Activated CD8-positive, alpha-beta memory T cell treated with anti-CD3 and anti-CD28 coated beads, Interleukin-2, amount 50 U/mL, for 48 hours (primary cell): ENCODE measurements at places on chromosomes 12 and 14.

- DNase-seq: no peak
Observed at GRCh38 chr12:117900561-117900960, 68.2 kb downstream of the KSR2 start.

- no peak for DNase-seq
Observed at GRCh38 chr12:19139615-19140194, 10.2 kb downstream of the PLEKHA5 start.

- DNase-seq: no peak
Observed at GRCh38 chr14:90760591-90761316, 55.5 kb downstream of the TTC7B start.

GRCh38 chr12:109982210-109982609 lies 14.0 kb downstream of the GIT2 start:
- DNase-seq: no peak

DNA sequence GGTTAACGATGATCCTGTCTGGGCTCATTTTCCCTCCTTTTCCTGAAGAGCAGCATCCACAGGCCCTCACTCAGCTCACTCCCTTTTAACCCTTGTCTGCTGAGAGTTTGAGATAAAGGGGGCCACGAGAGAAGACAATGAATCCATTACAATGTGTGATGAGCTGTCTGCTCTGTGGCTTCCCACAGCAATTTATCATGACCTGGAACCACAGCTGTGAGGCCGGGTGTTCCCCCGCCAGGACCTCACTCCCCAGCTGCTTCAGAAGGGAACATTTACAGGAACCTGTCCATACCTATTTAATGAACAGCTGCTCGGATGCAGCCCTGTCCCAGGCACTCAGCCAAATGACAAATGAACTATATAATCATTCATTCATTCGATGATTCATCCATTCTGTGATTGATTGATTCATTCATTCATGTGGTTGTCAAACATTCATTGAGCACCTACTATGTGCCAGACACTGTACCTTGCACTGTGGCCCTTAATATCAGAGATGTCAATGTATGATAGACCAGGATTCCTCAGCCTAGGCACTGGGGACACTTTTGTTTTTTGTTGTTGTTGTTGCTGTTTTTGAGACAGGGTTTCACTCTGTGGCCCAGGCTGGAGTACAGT lies 18.5 kb upstream of the P2RX7 start:
- no peak for DNase-seq

DNA sequence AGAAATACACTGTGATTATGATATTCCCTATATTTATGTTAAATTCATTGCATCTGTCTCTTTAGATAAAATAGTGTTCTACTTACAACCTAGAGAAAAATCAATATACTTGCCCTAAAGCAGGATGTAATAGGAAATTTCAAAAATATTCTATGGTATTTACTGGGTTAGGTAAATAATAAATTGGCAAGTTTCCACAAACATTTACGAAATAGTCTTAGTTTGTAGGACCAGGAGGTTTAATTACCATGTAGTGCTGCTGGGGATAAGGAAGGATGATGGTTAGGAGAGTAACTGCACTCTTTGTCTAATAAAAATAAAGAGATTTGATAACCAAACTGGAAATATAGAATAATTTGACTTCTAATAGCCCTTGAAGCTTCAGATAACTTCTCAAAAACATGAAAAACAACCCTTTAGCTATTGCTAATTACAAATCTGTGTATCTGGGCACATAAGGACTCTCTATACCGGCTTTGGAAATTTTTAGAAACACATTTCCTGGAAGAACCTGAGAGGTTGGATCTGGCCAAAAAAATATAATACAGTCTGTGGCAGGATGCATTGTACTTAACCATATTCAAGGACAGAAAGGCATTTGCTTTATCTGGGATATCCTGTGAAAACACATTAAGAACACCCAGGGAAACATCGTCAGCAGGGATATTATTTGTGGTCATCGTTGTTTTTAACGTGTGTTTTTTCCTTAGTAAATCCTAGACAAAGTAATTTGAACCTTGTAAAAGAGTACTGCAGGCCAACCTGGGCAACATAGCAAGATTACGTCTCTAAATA lies 36.7 kb upstream of the TMCC3 start:
- DNase-seq: no peak

DNA sequence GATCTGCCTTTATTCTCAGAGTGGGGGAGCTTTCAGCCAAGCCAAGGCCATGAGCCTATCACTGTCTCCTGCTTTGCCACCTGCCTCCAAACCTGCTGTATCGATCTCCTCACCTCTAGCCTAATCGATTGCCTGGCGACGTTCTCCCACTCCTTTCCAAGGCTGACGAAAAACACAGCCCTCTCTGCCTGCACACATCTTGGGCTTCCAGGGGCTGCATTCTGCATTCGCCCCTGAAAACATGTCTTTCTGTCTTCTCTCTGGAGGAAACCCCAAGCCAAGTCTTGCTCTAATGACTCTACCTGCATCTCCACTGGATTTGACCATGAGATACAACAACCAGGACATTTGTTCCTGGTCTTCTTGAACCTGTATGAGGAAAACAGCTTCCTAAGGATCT lies 540.7 kb downstream of the BCL11B start:
- no peak for DNase-seq

DNA sequence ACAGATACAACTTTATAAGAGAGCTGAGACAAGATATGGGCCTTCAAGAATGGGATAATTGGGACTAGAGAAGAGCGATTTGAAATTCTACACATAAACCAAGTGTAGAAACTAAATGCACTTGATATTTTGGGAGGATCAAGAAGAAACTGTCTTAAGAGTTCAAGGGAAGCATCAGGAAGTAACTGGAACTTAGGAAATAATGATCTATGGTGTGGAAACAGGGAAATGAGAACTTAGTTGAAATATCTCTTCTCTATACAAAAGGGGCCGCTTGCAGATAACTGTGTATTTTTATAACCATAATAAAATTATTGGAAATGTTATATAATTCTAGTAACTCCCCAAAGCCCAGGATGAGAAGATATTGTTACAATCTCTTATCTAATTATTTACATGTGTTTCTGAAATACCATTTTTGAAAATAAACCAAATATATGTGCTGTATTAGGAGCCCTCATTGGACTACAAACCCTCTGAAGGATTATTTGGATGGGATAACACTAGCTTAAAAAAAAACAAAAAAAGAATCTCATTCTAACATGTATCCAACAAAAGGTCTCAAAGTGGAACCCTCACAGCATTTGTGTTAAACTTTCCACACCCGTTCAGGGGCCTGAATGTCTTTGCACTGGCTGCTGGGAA lies 84.7 kb upstream of the FLRT2 start:
- no peak for DNase-seq

DNA sequence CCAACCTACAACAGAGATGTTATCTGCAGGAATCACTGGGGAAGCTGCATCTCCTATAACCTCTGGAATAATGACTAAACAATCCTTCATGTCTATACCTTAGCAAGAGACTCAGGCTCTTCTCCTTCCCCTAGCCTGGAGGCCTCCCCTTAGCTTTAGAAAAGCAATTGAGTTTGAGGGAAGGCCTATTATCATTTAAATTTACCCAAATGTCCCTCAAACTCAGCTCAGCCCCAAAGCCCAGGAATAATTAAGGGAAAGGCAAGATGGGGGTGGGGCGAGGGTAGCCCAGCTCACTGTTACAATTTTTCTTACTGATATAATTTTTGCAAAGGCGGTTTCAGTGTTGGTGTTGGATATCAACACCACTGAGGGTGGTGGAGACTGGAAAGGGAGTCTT lies 151.4 kb upstream of the EEA1 start:
- no peak for DNase-seq

DNA sequence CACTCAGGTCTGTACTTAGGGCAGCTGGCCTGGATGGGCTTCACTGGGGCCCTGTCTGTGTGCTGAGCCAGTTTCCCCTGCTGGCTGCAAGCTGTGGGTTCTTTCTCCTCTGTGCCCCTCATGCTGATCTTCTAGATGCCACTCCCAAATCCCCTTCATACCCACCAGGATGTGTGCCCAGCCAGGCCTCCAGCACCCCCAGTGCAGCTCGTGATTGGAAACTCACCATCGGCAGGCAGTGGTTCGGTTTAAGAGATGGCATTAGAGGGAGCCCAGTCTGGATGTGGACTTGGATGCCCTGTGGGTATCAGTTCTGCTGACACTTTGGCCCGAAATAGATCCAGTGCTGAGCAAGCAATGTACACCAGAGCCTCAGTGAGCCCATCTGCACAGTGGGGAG lies 5.9 kb downstream of the TCL1B start:
- DNase-seq: no peak

GRCh38 chr12:100494538-100494937 lies 20.9 kb downstream of the NR1H4 start:
- DNase-seq: no peak

DNA sequence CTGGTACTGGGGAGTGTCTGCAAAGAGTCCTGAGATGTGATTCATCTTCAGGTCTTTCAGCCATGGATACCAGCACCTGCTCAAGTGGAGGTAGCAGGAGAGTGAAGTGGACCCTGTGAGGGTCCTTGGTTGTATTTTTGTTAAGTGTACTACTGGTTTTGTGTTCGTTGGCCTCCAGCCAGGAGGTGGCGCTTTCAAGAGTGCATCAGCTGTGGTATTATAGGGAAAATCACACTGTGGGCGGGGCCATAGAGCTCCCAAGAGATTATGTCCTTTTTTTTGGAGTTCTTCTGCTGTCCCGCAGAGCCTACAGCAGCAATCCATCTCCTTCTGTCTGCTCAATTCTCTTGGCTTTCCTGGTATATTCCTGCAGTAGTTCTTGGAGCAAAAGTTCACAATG lies 66.8 kb downstream of the SPATA7 start:
- DNase-seq: no peak

DNA sequence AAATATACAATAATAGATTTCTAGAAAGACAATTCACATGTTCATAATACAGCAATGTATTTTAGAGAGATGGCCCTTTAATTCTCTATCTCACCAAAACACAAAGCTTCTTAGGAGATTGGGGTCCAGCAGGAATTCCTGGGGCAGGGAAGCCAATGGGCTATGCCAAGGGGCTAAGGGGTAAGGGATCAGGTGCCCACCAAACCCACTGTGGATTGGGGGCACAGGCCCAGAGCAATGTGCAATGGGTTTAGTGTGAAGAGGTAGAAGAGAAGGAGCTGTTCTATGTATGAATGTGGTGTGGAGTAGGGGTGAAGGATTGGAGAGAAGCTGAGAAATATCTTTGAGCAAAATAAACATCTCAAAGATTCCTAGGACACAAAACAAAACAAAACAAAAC lies 2.6 kb downstream of the HOXC13 start:
- no peak for DNase-seq

- no peak for DNase-seq
Observed at GRCh38 chr12:79885911-79886490, 48.9 kb downstream of the PPP1R12A start.

DNA sequence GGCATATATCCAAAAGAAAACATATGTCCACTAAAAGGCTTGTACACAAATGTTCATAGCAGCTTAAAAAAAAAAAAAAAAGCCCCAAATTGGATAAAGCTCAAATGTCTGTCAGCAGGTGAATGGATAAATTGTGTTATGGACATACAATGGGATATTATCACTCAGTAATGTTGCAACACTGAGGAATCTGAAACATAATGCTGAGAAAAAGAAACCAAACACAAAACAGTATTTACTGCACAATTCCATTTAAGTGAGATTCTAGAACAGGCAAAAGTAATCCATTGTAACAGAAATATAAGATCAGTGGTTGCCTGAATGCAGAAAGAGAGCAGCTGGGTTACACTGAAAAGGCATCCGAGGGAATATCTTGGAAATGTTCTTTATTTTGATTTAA lies 117.9 kb downstream of the SLC15A5 start:
- DNase-seq: no peak

- no peak for DNase-seq
Observed at GRCh38 chr12:117046011-117046369, 53.2 kb downstream of the TESC start.

DNA sequence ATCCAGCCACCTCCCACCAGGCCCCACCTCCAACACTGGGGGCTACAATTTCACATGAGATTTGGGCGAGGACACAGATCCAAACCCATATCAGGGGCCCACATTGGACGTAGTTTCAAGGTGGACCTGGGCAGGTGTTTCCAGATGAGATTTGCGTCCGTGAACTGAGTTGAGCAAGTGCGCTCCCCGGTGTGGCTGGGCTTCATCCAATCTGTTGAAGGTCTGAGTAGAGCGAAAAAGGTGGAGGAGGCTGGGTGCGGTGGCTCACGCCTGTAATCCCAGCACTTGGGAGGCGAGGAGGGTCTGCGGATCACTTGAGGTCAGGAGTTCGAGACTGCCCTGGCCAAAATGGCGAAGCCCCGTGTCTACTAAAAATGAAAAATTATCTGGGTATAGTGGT lies 4.9 kb upstream of the GLT1D1 start:
- no peak for DNase-seq

DNA sequence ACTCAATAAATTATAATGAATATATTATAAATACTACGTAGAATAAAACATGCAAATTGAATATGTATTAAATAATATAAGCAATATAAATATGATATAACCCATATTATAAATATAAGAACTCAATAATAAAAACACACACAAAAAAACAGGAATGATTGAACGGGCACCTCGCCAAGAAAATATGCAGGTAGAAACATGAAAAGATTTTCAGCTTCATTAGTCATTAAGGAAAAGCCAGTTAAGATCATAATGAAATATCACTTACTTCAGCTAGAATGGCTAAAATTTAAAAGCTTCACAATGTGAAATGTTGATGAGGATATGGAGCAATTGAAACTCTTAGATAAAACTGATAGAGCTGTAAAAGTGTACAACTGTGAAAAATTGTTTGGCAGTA lies 17.8 kb upstream of the SEL1L start:
- no peak for DNase-seq

- DNase-seq: no peak
Observed at GRCh38 chr12:58326534-58326933, 385.2 kb downstream of the ATP23 start.

GRCh38 chr14:98278800-98279199 lies 993.2 kb downstream of the BCL11B start:
- no peak for DNase-seq

DNA sequence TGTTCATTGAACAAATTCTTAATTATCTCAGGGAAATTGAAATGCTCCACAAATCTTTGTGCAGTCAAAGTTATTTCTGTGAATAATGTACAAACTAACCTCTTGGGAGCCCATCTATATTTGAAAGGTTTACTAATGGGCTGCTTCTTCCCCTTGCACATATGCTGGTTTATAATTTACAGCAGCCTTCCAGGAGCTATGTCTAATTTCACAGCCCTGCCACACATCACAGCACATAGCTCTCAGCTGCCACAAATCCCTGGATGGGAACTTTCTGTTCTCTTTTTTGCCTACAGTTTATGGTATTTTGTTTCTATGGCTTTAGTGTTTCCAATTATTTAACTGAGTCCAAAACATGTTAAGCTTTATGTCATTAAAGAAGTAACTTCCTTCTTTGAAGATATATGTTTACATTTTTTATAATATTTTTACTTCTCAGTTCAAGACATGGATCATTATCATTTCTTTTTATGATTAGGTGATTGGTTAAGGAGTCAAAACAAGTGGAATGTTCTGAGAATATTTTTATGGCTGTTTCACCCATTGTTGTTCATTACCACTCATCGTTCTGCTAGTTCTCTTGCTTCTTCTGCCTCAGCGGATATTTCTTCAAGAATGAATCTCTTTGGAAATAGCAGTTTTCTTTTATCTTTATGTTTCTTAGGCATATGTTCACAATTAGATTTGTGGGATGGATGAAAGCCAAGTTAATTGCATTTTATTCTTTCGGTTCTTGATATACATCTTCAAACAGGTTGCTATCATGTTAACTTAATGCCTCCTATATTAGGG lies 475.6 kb upstream of the MIS18BP1 start:
- no peak for DNase-seq
